CD4-positive, alpha-beta T cell treated with Interleukin-1 beta for 1 hour (primary cell): ENCODE measurements at places on chromosomes 16 and 17.

- no peak for DNase-seq
These were observed 162.6 kb downstream of the CA10 start for GRCh38 chr17:51995797-51996403.

DNA sequence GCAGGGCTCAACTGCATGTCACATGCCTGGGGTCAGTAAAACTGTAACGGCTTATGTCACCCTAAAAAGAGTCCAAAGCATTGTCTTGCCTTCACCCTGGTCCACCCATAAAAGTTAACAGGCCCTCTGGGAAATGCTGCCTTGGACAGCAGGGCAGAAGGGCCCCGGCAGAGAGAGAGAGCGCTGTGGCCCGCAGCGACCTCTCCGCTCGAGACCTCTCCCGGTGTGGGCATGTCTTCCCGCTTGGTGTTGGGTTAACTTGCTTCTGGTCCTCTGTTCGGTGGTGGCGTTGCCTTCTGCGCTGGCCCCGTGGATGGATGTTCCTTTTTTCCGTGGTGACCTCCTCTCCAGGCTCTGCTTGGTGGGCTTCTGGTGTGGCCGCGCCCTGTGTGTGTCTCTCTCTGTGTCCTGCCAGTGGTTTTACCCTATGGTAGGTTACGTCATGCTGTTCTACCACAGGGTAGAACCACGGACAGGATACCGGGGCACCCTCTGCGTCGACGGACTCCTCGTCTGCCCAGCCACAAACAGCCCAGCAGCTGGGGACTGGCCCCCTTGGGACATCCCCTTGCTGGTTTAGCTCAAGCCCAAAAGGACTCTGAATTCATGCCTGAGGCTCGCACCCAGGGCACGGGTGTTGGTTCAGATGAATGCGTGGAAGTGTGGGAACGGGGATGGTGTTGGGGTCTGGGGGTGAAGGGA is 18.3 kb upstream of the CLEC18A start:
- DNase-seq: no peak

DNA sequence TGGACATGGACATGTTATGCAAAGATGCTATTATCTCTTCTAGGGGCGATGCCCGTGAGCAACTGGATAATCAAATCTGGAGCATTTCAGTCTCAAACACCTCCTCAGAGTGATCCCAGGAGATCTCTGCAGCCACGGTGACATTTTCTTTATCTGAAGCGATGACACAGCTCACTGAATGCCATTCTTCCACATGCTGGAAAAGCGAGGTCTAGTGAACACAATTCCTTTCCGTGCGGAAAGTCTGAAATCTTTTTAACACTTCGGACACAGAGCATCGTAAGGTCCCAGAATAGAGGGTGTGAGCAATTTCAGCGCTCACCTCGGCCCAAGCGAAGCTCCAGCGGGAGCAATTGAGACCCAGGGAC is 531 bp upstream of the HASPIN start:
- no peak for DNase-seq

DNA sequence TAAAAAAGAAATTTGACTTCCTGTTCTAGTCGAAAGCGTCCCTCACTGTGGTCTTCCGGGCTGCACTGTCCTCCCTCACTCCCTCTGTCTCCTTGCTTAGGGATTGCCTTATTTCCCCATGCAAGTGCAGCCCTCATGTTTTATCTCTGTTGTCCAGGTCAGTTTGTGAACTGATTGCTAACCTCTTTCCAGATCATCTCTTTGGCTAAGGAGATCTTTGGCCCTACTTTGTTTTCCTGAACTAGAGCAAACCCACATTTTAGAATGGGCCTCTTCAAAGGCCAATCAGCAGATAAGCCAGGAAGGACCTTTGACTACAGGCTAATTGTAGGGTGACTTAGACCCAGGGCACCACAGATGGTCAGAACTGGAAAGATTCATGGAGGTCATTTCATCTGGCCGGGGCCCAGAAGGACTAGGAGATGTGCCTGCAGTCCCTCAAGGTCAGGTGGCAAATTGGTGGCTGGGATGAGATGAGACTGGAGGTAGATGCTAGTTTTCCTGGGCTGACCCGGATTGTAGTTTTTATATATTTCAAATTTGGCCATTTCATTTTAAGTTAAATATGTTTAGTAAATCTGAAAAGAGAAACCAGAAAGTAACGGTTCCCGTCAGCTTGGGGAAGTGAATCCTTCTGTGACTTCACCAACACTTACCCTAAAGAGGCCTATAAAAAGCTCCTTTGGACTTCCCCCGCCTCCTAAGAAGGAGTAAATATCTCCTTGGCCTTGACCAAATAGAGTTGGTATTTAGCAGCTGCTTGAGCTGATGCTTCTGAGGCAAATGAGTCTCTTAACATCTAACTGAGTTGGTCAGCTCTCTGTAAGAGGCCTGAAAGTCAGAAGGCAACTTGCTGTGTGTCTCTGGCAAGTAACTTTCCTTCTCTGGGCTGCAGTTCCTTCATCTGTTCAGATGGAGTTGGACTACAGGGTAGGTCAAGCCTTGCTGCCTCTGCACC is 6.2 kb upstream of the SLC25A19 start:
- peak; percentile 59 for DNase-seq

- DNase-seq: no peak
These were observed 218.0 kb downstream of the C16orf95 start for GRCh38 chr16:87098976-87099720.
